GM19239 (cell line): ENCODE measurements at places on chromosomes 11 and 22.
A peak's percentile ranks its signal among the peaks of the same experiment; 100 is the strongest.

DNA sequence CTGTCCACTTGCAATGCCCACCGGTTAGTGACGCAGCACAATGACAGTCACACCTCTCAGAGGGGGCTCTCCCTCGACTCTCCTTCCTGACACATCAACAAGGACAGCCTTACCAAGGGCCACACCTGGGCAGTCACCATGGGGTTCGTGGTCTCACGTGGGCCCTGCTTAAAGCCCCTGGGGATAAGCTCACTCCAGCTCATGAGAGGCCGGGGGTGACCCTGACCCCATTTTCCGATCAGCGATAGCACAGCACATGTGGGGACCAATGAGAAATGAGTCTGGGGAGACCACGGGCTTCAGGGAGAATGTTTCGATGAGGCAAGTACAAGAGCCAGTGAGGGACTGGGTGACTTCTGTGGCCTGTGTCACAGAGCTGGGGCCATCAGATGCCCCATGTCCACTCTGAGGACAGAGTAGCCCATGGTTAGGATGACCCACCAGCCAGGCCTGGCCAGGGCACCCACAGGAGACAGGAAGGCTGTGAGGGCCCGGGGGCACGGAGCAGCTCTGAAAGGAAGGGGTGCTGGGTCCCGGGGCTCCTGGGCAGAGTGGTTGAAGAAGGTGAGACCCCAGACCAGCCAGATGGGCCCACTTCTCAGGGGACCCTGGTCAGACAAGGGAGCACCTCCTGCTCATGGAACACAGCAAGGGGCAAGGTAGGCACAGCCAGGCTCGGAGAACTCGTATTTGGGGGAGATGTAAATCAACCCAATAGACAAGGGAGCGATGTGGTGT is 128.8 kb downstream of the MED15 start:
- no peak for DNase-seq

DNA sequence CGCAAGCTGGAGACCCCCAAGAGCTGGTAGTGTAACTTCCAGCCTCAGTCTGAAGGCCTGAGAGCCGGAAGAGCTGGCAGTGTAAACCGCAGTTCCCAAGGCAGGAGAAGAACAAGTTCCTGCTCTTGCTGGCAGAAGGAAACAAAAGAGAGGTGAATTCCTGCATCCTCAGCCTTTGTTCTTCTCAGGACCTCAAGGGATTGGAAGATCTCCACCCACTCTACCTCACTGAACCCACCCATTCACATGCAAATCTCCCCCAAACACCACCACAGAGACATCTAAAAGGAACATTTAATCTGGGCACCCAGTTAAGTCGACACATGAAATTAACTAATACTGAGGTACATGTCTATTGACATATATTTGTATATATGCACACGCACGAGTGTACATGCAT is 1310.3 kb downstream of the TBC1D22A start:
- DNase-seq: no peak

GRCh38 chr11:12087075-12088004 is 23.1 kb upstream of the MICAL2 start:
- no peak for DNase-seq

DNA sequence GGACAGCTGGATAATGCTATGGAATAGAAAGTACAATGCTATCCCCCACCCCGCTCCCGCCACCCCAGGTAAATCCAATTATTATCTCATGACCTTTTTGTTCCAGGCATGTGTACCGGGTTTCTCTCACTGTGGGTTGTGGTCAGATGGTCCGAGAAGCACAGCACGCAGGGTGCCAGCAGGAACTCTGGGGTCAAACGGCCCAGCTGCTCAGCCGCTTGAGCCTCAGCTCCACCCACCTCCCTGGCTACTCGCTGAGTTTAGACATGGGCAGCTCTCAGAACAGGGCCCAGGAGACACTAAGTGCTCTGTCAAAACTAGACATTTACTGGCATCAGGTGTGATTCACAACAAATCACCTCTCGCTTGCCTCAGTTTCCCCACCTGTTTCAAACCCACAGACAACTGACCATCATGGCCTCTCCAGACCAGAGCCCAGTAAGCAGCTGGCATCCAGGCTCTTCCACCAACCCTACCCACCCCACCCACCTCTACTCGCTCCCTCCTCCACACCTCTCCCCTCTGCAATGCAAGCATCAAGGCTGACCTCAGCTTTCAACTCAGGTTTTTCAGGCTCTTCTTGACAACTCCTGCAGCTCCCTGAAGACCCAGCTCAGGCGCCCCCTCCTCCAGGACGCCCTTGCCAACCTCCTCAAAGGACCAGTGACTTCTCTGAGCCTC is 13.0 kb upstream of the MFNG start:
- DNase-seq: no peak

DNA sequence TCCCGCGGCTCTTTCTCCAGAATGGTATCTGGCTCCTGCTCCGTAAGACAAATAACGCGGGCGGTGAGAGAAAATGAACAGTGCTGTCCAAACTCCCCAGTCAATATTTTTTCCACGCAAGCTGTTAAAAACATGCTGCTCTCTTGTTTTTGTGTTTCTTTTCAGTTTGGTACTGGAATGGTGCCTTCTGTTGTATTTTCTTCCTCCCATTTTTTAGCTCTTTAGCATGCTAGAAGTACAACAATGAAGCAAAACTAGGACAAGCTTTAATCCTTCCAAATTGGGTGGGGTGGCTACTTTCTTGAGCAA is 599 bp upstream of the PPP2R1B start:
- DNase-seq: no peak

- no peak for DNase-seq
Measured at GRCh38 chr22:49977578-49977977, 17.0 kb downstream of the PIM3 start.

GRCh38 chr11:96211436-96211835 is 131.6 kb downstream of the MAML2 start:
- no peak for DNase-seq

DNA sequence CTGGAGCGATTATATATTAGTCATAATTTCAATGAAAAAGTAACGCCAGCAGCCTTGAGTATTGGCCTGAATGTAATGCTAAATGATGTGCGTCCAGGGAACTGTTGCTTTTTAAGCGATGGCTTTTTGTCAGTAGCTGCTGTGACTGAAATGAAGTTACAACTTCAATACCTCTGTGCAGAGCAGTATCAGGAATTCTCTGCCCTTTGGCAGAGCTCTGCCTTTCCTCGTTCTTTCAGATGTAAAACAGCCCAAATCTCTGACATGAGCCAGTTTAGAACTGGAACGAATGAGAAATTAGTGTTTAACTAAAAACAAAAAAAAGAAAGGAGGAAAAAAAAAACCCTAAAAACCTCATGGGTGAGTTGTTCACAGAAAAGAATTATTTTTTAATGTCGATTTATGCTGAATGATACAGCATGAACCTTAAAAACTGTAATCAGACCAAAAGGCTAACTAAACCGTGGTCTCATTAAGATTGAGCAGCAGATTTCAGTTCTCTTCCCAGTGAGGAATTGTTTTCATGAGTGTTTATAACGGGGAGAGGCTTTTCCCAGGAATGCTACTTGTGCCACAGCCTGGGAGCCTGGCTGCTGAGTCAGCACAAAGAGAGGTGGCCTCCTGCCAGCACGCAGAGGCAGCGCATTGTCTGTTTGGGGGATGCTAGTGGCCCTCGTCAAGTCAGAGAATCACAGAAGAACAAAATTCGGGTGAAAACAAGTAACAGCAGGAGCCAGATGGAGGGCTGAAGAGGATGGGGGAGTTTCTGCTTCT is 146.2 kb upstream of the RASSF10 start:
- DNase-seq: no peak

DNA sequence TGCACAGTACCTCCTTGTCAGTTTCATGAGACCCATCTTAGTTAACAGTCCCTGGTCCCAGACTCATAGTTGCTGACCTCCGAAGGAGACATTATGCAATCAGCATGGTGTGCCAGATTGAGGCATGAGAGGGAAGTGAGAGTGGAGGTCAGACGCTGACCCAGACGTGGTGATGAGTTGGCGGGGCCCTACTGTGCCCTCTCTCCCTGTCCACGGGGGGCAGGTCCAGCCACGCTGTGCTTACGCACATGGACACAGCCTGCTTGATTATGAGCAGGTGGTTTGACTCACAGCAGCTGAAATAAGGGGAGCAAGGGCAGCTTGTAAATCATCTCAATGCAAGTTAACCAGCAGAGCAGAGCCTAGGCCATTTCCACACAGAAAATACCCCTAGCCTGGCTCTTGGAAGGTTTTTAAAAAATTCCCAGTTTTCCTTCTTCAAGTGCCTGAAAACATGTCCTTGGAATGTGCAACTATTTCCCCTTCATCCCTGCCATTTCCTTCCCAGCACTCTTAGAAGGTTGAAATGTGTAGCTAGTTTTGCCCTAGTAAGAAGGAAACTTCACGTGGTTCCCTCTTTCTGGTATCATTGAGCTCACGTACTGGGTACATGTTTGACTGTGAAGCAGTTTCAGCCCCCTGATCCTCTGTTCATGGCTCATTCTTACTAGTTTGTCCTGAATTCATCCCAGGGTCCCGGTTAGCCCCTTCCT is 122.6 kb upstream of the SORL1-AS1 start:
- DNase-seq: no peak

GRCh38 chr22:31436132-31436531 is 36.7 kb downstream of the DRG1 start:
- DNase-seq: no peak

DNA sequence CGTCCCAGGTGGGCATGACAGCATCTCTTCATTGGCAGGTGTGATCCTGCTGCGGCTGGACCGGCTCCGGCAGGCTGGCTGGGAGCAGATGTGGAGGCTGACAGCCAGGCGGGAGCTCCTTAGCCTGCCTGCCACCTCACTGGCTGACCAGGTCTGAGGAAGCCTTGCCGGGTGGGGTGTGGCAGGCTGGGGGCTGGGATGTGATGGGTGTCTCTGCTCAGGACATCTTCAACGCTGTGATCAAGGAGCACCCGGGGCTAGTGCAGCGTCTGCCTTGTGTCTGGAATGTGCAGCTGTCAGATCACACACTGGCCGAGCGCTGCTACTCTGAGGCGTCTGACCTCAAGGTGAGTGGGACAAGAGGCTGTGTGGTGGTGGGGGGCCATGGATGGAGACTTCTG is 3.5 kb downstream of the LARGE2 start:
- no peak for DNase-seq

DNA sequence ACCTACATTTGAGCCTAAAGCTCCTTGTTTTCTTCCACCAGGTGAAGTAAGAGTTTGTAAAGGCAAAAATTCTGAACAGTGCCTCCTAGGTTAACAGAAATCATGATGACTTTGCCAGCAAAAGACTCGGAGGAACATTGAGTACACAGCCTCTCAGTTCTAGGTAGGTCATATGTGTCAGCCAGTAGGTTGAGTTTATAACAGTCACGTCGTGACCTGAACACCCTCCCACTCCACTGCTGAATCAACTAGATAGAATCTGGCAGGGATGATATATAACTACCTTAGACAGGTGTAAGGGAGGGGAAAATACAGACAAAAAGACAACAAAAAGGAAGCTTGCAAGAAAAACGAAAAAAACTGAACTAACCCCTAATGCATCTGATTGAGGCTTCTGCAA is 12.8 kb upstream of the ASPHD2 start:
- no peak for DNase-seq

DNA sequence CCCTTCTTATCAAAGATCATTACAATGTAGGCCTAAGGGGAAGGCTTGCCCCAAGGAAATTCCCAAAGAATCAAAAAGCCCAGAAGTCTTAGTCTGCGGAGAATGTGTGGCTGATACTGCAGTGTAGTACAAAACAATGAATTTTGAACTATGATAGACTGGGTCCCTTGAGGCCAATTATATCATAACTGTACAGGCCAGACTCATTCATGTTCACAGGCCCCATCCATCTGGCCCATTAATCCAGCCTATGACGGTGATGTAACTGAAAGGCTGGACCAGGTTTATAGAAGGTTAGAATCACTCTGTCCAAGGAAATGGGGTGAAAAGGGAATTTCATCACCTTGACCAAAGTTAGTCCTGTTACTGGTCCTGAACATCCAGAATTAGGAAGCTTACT is 35.2 kb downstream of the IGLL1 start:
- no peak for DNase-seq

GRCh38 chr11:134033276-134033675 is 35.6 kb upstream of the JAM3 start:
- no peak for DNase-seq

DNA sequence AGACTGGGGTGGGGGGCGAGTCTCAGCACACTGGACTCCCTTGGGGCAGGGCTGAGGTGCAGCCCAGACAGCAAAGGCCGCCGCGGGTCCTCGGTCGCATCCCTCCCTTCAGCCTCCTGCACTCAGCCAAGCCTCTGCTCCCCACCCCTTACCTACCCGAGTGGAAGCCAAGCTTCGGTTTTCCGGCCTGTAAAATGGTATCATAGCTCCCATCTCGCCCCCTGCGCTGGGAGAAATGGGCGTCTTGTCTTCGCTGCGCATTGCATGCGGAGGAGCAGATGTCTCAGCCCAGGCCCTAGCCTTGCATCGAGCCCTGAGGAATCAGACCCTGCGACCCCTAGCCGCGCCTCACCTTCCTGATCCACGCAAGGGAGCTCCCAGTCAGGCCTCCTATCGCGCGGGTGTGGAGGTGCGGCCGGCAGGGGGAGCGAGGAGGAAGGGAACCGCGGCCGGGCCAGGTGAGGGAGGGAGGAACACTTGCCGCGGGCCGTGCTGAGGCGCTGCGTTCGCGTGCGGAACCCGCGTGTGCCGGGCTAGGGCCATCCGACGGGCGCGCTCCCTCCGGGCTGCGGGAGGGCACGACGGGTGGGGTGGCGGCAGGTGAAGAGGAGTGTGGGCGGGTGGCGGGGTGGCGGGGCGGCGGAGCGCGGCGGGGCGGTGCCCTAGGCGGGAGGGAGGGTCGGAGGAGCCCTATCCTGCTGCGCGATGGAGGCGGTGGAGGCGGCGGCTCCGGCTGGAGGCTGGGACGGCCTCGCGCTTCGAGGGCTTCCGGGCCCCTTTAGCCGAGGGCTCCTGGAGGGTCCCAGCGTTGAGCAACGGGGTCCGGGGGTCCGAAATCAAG is 4.1 kb upstream of the TBX1 start:
- peak; percentile 94 for DNase-seq

DNA sequence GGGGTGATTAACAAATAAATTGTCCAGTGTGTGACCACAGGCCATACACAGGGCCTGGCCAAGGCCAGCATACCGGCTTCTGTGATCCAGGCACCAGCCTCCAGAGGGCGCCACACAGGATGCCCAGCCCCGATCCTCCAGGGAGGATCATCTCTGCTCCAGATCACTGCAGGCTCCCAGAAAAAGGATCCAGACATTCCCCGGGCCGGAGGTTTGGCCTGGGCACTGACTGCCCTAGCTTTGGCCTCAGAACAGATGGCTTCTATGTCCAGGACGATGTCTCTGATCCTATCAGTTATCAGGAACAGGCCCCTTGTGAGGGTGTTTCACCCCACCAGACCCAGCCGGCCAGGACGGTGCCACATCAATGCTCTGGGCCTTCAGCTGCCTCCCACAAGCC is 74.5 kb upstream of the LMO1 start:
- peak; percentile 66 for DNase-seq
